ENCODE measurements at places on chromosomes 1 and 21.

DNA sequence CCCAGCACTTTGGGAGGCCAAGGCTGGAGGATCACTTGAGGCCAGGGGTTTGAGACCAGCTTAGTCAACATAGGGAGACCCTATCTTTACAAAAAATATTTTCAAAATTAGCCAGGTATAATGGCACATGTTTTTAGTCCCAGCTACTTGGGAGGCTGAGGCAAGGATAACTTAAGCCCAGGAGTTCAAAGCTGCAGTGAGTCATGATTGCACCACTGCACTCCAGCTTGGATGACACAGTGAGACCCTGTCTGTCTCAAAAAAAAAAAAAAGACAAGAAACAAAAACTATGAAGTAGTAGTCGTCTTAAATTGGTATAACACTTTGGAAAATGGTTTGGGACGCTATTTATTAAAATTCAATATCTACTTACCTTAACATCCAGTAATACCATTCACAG is 7.7 kb downstream of the AIM2 start:
- DNase-seq, result no peak

DNA sequence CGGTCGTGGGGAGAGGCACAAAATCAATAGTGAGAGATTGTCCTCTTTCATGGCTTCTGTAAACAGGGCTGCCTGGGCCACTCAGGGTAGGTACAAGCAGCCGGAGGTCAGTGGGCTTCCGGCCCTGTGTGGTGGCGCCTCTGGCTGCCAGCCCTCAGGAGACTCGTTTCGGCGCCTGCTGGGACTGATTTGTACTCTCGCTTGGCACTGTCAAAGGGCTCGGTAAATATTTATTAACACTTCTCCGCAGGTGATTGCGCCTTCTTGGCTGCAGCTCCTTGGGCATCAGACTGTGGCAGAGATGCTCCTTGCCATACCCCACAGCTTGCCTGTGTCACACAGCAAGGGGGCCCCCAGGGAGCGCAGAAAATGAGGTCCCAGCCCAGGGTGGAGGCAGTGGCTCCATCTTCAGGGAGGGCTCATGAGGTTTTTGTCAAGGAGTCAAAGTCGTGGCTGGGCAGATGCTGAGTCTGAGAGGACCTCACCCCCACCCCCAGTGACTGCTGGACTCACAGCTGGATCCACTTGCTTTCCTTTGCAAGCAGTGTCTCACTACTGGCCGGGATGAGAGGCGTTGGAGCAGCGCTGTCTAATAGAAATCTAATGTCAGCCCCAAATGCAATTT is 262.5 kb downstream of the GRIK3 start:
- no peak for DNase-seq

DNA sequence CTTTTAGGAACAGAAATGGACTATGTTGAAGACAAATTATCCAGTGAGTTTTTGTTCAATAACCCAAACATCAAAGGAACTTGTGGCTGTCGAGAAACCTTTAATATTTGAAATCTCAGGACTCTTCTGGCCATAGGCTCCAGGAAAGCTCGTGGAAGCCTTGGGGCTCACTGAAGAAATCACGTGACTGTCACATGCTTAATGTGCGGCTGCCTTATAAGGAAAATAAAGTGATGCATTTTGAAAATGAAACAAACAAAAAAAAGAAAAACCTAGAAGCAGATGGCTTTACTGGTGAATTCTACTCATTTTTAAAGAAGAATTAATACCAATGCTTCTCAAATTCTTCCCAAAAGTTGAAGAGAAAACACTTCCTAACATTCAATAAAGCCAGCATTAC is 228.4 kb upstream of the RAB4A start:
- no peak for DNase-seq

GRCh38 chr1:119008483-119009311 is 20.6 kb upstream of the TBX15 start:
- DNase-seq, result no peak

DNA sequence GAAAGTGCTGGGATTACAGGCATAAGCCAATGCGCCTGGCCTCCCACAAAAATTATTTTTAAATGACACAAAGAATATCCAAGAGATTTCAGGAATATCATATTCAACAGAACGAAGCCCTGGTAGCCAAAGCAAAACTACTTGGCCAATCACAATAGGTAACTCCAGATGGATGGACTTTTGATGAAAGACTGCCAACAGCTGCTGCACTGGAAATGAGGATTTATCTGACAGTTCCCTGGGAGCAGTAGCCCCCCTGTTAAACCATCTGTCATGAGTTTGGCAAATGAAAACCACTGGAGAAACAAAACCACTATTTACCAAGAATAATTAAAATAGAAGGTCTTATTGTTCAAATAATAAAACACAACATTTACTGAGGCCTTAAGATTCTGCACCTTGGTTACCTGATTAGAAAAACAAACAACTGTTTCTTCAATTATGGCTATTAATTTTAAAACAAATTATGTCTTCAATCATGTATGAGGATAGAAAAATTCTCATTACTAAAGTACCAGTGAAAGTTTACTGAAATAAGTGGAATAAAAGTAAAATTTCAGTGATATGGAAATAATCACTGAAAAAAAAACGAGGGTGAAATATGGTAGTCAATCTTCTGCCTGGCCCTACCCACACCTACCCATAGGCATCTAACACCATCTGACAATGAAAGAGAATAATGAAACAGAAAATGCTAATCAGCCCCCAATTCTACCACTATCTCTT is 34.3 kb upstream of the PSMG1 start:
- DNase-seq, result no peak

DNA sequence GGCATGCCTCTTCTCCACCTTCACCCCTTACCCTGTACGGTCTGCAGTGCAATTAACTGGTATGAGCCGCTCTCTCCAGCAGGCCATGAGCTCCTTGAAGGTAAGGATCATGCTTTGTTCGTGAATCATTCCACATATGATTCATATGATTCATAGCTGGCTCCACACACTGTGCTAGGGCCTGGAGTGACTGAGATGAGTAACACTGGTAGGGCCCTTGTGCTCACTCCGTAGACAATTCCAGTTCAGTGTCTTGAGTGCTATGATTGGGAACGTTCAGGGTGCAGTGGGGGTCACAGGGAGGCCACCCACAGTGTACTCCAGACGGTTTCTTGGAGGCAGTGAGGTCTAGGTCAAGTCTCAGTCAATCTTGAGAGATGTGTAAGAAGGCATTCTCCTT is 239.8 kb downstream of the LMX1A start:
- DNase-seq, result no peak

DNA sequence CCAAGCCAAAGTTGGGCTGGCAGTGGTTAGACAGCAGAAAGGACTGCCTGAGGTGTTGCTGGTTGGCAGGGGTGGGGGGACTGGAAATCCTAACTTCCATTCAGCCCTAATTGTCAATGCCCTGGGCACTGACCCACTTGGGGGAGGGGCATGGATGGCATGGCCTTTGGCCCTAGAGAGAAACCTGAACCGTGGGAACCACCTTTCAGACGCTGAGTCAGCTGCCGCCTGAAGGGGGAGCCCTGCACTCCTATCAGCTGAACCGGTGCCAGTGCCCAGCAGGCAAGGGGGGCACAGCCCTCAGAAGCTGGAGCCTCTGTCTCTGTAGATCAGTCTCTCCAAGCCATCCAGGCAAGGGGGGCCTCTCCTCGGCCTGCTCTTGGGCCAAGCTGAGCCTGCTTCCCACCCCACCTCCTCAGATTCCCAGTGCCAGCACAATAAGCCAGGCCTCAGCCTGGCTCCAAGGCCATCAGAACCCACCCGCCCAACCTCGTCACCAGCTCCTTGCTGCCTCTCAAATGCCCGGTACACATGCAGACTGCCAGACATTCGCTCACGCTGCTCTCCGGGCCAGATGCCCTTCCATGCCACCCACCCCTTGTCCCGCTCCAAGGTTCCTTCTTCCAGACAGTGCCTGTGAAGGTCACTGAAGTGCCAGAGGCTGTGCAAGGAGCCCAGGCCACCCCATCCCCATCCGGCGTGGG is 11.6 kb downstream of the TINAGL1 start:
- DNase-seq, result no peak

GRCh38 chr1:221691261-221691660 is 50.6 kb downstream of the DUSP10 start:
- no peak for DNase-seq

- no peak for DNase-seq
Observed at GRCh38 chr1:99818063-99818699, 32.0 kb upstream of the AGL start.

- DNase-seq, result no peak
Observed at GRCh38 chr1:235239851-235240250, 78.8 kb upstream of the RBM34 start.

GRCh38 chr1:34436836-34437235 is 260.1 kb downstream of the C1orf94 start:
- DNase-seq, result no peak

GRCh38 chr1:172566196-172566997 is 33.4 kb downstream of the SUCO start:
- no peak for DNase-seq

DNA sequence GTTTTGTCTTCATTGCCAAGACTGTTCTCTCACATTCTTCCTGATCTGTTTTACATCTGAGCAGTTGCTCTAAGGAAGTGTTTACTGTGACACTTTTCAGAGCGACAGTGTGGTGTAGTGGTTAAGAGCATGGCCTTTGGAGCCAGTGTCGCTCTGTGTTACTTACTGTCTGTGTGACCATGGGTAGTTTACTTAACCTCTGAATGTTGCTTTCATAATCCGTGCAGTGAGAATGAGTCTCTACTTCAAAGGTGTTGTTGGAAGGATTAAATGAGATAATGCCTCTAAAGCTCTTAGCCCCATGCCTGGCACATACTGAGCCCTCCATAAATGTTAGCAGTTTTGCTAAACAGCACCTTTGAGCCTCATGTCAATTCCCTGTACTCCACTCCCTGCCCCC is 35.9 kb upstream of the ZFP69B start:
- no peak for DNase-seq

- DNase-seq, result no peak
Observed at GRCh38 chr1:227234998-227235405, 83.3 kb downstream of the CDC42BPA start.

- no peak for DNase-seq
Observed at GRCh38 chr1:90761781-90762589, 44.9 kb upstream of the BARHL2 start.

DNA sequence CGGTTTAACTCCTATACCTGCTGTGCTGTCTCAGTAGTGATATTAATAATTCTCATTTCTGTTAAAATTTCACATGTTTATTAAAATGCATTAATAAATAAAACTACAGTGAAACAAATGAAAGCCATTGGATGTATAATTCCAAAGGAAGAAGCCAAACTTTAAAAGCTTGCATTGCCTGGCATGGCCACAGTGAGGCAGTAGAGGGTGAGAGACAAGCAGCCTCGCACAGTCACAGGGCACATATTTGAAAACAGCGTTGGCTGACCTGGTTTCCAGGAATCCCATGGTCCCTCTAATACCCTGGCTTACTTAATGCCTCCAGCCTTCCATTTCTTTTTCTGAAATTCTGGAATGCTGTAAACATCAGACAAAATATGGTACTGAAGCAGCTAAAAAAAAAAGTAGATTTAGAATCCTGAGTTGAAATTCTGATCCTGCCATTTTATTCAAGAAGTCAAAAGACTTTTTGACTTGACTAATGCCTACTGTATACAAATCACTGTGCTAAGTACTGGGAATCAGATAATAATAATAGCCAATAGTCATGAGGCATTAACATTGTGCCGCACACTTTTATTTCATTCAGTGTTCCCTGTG is 6.7 kb upstream of the RNASEL start:
- peak; percentile 41 for DNase-seq

DNA sequence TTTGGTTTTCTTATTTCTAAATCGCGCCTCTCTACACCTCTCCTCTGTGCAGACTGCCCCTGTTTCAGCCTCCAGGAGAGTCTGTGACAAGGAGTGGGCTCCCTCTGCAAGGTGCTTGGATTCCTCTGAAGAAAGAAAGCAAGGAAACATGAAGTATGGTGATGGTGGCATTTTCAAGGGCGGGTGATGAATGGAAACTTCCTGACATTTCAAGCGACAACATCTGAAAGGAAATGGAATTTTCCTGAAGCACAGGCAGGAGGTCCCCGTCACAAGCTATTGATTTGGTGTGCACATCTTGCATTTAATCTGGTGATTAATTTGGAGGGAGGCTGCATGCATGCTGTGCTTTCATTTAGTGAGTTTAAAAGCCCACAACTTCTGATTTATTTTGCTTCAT is 164.6 kb upstream of the FGGY start:
- no peak for DNase-seq

DNA sequence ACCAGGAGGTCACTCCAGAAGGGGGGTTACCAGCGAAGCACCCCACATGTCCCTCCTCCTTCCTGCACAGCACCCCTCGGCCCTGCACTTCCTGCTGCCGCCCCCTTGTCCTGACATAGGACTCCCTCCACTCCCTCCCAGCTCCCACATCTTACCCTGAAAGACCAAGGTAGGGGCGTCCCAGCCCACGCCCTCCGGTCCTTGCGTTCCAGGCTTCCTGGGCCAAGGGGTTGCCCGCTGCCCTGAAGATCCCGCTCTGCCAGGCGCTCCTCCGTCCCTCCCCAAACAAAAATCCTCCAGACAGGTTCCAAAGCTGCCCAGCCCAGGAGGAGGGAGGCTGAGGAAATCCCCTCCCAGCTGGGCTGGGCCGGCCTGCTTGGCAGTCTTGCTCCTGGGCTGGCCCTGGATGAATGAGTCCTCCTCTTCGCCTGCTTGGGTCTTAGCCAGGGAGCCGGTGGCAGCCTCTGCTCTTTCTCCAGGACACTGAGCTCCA is at the start of gene RHBDL2:
Gene RHBDL2 (minus strand): TSS at position 304 of the 493 bp plus-strand sequence. CDS start 22,618 bp downstream, outside the sequence.
- DNase-seq, result no peak

DNA sequence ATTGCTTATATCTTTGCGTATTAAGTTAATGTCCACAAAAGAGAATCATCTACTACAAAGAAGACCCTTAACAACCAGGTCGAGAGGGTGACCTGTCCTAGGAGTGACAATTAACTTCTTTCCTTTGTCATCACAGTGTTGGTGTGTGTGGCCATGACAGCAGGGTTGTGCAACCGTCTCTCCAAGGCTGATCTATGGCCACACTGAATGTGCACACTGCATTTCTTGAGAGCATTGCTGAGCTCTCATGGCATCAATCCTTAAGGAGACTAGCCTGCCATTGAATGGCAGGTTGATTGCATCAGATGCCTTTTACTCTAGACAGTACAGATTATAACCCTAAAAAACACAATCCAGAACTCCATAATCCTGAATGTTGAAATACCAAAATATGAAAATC is 86.5 kb upstream of the OLFM3 start:
- no peak for DNase-seq

DNA sequence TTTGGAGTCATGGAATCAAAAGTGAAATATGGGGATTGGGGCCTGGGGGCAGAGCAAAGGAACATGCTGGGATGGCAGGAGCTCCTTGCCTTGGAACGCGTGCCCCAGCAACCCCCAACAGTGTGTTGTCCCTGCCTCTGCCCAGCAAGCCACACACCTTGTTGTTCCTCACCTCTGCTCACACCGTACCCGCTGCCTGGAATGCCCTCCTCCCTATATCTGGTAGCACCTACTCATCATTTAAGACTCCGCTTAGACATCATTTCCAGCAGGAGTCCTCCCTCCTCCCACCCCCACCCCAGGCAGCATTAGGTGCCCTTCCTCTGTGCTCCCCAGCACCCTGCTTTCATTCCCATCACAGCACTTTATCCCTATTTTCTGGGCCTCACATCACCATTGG is 7.8 kb downstream of the NECTIN4 start:
- no peak for DNase-seq

Measured in activated CD8-positive, alpha-beta memory T cell treated with anti-CD3 and anti-CD28 coated beads for 48 hours (primary cell).